Trophoblast cell (in vitro differentiated cells and primary cell): ENCODE measurements at places on chromosomes 7 and 10.
A peak's percentile ranks its signal among the peaks of the same experiment; 100 is the strongest.

GRCh38 chr10:72615970-72616369 lies 9.9 kb downstream of the MICU1 start:
- no peak for DNase-seq

DNA sequence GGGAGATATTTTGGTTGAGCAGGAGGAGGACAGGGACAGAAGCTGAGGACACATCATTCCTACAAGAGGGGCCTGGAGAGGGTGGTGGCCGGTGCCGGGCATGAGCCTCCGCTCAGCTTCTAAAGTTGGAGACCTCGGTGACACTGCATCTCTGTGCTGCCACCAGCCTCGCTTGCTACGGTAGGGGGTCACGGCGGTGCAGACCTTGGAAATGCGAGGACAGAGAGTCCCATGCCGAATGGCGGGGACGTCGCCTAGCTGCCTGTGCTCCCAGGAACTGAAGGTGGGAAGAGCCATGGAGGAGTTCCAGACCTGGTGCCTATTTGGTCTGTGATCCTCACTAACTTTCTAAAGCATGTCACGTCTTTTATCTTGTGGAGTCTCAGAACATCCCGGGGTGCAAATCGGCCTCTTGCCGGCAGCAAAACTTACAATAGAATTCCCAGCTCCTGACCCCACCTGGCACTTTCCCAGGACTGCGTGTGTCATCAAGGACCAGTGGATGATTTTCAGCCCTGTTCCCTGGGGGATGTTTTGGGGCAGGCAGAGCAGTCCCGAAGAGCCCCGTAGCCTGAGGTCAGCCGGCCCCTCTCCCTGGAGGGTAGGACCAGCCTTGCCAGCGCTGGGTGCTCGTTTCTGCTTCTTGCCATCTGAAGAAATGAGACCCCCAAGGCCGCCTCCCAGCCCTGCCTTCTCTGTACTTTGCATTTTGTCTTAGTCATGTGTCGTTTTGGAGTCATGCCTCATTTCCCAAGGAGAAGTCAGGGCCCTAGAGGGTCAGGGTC lies 205.8 kb upstream of the SHH start:
- no peak for DNase-seq

GRCh38 chr10:120212275-120212674 lies 244.8 kb upstream of the PLPP4 start:
- DNase-seq: no peak

GRCh38 chr10:15735763-15736162 lies 16.0 kb upstream of the ITGA8 start:
- DNase-seq: no peak

DNA sequence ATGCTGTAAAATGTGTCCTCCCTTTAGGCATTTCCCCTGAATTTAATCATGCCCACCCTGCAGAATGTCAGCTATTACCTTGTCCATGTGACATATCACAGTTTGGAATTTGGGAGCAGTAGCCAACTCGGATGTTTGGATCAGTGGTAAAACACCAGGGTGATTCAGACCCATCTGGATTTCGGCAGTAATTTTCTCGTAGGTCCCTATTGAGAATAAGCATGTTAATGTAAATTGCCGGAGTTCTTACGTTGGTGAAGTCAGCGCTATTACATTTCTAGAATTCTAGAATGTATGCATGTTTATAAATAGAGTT lies 44.1 kb downstream of the HGF start:
- no peak for DNase-seq

DNA sequence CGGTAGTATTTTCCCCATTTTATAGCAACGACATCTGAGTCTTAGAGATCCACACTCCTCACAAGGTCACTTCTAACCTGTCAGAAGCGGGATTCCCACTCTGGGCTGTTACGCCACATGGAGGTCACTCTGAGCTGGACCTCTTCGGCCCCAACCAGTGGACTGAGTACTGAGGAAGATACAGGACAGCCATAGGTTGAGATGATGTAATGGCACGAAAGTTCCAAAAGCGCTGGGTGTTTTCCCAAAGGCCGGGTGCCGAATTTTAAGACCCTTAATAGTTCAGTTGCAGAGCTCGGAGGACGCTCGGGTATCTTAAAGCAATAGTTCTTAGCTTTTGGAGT lies 699 bp downstream of the GHITM start:
- DNase-seq: peak; percentile 71

- no peak for DNase-seq
These were observed 580.2 kb downstream of the SUGCT start for GRCh38 chr7:40715053-40715430.
